ENCODE measurements at places on chromosomes 4 and X.

DNA sequence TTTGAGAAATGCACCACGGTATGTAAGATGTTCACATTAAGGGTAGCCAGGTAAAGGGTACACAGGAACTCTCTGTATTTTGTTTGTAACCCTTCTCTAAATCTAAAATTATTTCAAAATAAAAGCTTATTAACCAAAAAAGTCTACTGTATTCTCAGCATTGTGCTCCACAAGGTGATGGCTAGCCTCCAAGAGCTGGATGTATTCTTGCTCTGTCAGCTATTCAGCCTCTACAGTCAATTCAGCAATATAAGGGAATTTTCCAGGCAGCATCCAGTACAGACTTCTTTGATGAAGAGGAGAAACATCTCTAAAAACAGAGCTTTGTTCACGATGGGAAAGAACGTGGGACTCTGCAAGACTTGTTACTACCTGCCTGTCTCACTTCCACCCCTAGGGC is 63.5 kb upstream of the MAOA start:
- DNase-seq, result no peak

DNA sequence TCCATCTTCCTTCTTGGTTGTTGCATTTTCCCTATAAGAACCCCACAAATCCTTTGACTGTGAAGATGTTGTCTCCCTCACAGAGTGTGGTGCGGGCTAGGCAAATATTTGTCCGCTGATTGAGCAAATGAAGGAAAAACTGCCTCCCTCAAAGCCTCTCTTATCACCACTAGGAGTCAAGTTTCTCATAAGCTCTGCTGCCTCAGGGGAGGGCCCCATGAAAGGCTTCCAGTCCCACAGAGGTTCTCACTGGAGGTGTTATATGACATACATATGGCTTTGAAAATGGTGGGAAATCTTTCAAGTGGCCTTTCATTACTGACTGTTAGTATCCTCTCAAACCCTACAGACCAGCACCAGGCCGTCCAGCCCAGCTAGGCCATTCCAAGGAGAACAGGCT is 9.3 kb downstream of the VGLL1 start:
- DNase-seq, result no peak

- DNase-seq, result no peak
Observed at GRCh38 chrX:70016513-70016912, 33.2 kb downstream of the AWAT2 start.

GRCh38 chrX:149987613-149988012 is 49.3 kb upstream of the EOLA2 start:
- DNase-seq, result no peak

DNA sequence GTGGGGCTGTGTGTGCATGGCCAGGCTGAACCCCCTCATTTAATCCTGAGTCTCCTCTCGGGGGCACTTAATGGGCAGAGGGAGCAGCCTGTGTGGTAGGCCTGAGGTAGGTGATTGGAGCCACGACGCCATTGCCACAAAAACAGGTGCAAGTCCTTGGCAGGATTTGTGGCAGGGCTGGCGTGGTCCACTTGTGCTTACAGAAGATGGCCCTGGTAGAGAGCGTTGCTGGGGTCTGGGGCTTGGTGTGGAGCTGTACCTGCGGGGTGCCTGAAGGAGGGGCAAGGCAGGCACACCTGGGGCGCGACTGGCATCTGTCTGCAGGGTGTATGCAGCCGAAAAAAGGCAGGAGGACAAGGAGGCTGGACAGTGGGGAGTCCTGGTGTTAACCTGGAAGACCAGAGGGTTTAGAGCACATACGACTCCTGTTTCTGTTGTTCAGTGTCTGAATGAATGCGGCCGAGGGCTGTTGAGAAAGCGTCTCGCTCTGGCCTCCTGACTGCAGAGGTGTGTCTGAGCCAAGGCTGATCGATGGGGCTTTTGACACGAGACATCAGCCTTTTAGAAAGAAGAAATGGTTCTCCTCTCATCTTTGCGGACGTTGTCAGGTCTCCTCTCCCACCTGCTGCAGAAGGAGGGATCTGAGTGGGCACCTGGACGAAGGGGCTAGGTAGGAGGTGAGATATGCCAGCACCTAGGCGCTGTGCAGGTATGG is 52.0 kb downstream of the TBC1D14 start:
- DNase-seq, result no peak

DNA sequence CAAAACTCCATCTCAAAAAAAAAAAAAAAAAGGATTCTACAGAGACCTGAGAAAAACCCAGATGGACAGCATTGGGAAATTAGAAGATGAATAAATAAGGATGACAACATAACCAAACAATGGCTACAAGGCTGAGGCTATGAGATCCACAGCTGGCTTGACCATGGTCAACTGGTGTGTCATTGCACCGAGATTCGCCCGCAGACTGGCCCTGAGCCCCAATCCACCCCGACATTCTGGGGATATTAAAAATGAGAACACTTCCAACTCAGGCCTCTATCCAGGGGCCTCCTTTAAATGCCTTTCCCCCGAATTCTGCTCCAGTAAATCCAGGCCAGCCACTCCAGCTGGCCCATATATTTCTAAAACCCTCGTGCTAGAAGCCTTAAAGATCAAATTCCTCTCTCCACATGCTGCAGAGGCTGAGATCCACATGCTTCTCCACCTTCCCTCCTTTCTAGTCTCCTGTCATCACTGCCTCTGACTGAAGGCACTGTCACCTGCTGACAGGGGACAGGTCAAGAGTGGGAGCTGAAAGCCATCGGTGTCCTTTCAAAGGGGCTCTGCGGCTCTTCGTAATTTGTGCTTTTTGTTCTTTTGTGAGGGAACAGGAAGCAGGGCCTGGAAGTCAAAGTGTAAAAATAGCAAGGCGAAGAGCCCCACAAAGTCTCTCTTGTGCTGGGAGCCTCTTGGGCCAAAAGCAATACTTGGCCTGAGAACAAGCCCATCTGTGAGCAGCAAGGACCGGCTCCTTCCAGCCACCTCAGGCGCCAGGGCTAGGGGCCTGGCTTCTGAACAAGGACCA is 203.7 kb downstream of the NSUN7 start:
- DNase-seq, result no peak

GRCh38 chr4:1795299-1796195 is 2.5 kb downstream of the FGFR3 start:
- DNase-seq, result no peak

DNA sequence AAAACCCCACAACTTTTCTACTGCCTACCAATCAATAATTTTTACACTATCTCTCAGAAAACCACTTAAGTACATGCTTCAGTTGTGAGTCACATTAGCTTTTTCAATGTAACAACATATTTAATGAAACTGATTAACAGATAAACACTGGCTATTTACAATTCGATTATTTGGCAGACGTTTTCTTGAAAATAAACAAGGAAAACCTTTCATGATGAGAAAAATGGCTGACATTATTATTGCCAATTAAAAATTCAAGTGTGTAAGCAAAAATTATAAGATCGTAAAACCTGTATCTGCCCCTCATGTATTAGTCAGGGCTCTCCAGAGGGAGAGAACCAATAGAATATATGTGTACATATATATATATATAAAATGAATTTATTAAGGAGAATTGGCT is 1555.5 kb upstream of the IGFBP7 start:
- DNase-seq, result no peak

- no peak for DNase-seq
Observed at GRCh38 chr4:159146488-159146887, 43.6 kb downstream of the RAPGEF2 start.

- DNase-seq, result no peak
Observed at GRCh38 chr4:40316333-40316781, 18.8 kb upstream of the CHRNA9 start.

DNA sequence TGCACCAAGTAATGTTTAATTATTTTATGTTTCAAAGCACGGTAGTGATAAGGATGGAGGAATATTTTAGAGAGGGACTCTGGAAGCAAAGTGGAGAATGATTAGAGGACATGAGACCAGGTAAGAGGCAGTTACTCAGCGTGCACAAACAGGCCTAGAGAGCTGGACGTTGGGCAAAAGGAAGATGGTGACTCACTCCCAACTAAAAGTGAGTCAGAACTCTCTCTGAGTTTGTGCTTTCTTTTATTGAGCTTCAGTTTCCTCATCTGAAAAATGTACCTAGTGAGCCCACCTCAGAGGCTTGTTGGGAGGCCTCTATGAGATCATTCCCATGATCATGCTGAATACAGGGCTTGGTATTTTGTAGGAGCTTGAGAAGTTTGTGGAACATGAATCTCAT is 1.6 kb upstream of the ZC4H2 start:
- no peak for DNase-seq

DNA sequence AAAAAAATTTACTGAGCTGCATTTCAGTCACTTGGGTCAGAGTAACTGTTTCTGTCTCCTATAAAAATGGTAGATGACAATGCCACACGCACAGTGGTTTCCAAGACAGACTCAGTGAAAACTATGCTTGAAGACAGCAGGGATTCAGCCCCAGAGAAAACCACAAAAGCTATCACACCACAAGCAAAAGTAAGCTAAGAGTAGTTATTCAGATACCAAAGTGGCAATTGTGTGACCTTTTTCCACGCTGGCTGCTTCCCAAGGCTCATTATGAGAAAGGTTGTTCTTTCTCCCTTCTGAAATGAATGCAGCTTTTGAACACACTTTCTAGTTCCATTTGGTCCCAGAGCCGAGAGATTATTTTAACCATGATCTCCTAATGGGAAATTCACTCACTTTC is 46.4 kb upstream of the GPM6B start:
- no peak for DNase-seq

GRCh38 chr4:153570228-153570973 is 104.2 kb downstream of the TMEM131L start:
- DNase-seq, result no peak

- DNase-seq, result no peak
Observed at GRCh38 chrX:46716796-46717195, 42.1 kb downstream of the SLC9A7 start.

- DNase-seq, result no peak
Observed at GRCh38 chrX:46715997-46716396, 42.9 kb downstream of the SLC9A7 start.
